A673 (cell line): ENCODE measurements at places on chromosomes 3 and 15.

GRCh38 chr3:72814308-72814707 lies 33.9 kb downstream of the SHQ1 start:
- no peak for DNase-seq

- no peak for DNase-seq
These were observed 25.6 kb downstream of the FAM43A start for GRCh38 chr3:194711286-194711685.

- no peak for DNase-seq
These were observed 4.2 kb upstream of the CCR2 start for GRCh38 chr3:46349484-46350261.

GRCh38 chr15:89731275-89731674 lies 19.8 kb downstream of the MESP1 start:
- DNase-seq: no peak

DNA sequence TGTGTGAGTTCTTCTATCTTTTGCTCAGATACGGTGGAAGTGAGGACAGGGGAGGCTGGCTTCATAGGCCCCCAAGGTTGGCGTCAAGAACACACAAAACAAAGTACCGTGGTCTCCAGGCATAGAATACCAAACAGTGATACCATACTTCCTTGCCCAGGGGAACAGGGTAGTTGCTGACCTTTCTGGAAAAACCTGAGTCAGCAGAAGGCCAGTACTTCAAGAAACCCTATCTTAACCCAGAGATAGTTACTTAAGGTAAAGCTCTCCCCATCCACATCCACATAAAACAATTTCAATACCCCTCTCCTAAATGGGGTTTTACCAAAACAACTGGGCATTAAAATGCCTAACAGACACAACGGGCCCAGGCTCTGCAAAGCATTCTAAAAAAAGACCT lies 29.6 kb upstream of the RPS17 start:
- no peak for DNase-seq

- DNase-seq: no peak
These were observed 12.1 kb downstream of the SEMA4B start for GRCh38 chr15:90213122-90213817.

GRCh38 chr3:133855002-133855370 lies 40.7 kb downstream of the RAB6B start:
- DNase-seq: no peak

DNA sequence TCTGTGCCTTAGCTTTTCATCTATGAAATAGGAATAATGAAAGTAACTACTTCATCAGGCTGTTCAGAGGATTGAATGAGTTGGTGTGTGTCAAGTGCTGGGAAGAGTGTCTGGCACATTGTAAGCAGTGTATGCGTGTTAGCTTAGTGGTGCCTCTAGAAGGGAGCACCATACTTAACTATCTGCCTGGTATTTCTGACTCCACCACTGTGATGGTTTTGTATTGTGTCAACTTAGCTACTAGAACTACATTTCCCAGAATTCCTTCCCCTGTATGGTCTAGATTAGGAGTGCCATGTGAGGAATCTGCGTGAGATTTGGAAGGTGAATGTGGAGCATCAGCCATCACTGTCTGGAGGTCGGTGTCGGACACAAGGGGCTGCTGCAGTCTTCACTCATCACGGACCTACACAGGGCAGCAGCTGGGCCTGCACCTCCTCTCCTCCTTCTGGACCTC lies 115.4 kb upstream of the GALNT15 start:
- DNase-seq: no peak
